ENCODE measurements at places on chromosomes 11 and 22. TPM values are rescaled to one million over a fixed set of nuclear protein-coding genes. Genes with fewer than 3 reads are reported as not detected.

The PANX2 gene
- total RNA-seq: 0.22 TPM

The TMEM191B gene
- 0.43 TPM for total RNA-seq

The CABP4 gene
- total RNA-seq: 2.0 TPM

The PRR5L gene
- 7.6 TPM for total RNA-seq

The SHISAL1 gene
- under 0.01 TPM for total RNA-seq

The KDM4E gene
- total RNA-seq: not detected

The LRRC55 gene
- total RNA-seq: under 0.01 TPM

The RAB36 gene
- 1.0 TPM for total RNA-seq

The ELF5 gene
- total RNA-seq: not detected

The PKP3 gene
- 0.11 TPM for total RNA-seq

The NPTXR gene
- 0.11 TPM for total RNA-seq

The MPPED2 gene
- total RNA-seq: 0.22 TPM

The E2F8 gene
- 0.33 TPM for total RNA-seq

The SMIM38 gene
- total RNA-seq: 0.09 TPM

The CNGA4 gene
- not detected for total RNA-seq

The LRRC32 gene
- total RNA-seq: 34.5 TPM

The DAGLA gene
- total RNA-seq: 1.7 TPM

The GLB1L2 gene
- 0.34 TPM for total RNA-seq

The NAGA gene
- 16.5 TPM for total RNA-seq

The KDM2A gene
- total RNA-seq: 40.5 TPM

The STIP1 gene
- total RNA-seq: 112 TPM

The PRSS23 gene
- 78.0 TPM for total RNA-seq

The AIP gene
- 101 TPM for total RNA-seq

The THY1 gene
- total RNA-seq: 3.7 TPM

The RCOR2 gene
- 0.26 TPM for total RNA-seq

The TRIM49 gene
- total RNA-seq: not detected

The GPHA2 gene
- total RNA-seq: not detected

The SSH3 gene
- 10.2 TPM for total RNA-seq

The ZBTB44 gene
- total RNA-seq: 30.7 TPM

The PKNOX2 gene
- not detected for total RNA-seq

The OSM gene
- not detected for total RNA-seq

The SMIM35 gene
- total RNA-seq: not detected

The OR51B5 gene
- total RNA-seq: not detected

The DEUP1 gene
- total RNA-seq: not detected

The ZPR1 gene
- total RNA-seq: 31.5 TPM

The OR8J1 gene
- not detected for total RNA-seq

The HDHD5 gene
- 35.4 TPM for total RNA-seq

The SEC14L6 gene
- total RNA-seq: under 0.01 TPM

The SYNGR1 gene
- 0.95 TPM for total RNA-seq

The TPST2 gene
- 49.1 TPM for total RNA-seq

The DKK3 gene
- 305 TPM for total RNA-seq

The HEPACAM gene
- under 0.01 TPM for total RNA-seq

The SPECC1L gene
- total RNA-seq: 68.8 TPM

The CD3D gene
- total RNA-seq: not detected

The MRPL40 gene
- 25.1 TPM for total RNA-seq

The TBX10 gene
- total RNA-seq: not detected

The UPK3A gene
- total RNA-seq: not detected

The OR52H1 gene
- 0.09 TPM for total RNA-seq

The APOBEC3A gene
- total RNA-seq: not detected

The OR5A1 gene
- not detected for total RNA-seq

All from dermis lymphatic vessel endothelial cell (primary cell).